T follicular helper cell (primary cell): ENCODE measurements at places on chromosomes 13 and 19.

DNA sequence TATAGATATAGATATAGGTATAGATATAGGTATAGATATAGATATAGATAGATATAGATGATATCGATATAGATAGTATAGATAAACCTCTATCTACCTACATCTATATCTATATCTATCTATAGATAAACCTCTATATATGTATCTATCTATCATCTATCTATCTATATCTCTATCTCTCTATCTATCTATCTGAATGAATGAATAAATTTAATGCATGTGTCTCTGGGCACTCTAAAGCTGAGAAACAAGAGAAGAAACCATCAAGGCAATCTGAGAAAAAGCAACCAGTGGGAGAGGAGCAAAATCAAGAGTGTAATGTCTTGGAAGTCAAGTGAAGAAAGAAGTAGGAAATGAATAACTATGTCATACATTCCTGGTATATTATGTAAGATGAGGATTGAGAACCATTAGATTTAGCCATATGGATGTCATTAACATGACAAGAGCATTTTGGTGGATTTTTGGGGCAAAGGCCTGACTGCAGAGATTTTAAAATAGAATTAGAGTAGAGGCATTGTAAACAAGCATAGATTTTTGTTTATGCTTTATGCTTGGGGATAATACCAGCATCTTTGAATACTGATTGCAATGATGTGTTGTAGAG lies 1262.7 kb upstream of the MIR17HG start:
- no peak for DNase-seq

DNA sequence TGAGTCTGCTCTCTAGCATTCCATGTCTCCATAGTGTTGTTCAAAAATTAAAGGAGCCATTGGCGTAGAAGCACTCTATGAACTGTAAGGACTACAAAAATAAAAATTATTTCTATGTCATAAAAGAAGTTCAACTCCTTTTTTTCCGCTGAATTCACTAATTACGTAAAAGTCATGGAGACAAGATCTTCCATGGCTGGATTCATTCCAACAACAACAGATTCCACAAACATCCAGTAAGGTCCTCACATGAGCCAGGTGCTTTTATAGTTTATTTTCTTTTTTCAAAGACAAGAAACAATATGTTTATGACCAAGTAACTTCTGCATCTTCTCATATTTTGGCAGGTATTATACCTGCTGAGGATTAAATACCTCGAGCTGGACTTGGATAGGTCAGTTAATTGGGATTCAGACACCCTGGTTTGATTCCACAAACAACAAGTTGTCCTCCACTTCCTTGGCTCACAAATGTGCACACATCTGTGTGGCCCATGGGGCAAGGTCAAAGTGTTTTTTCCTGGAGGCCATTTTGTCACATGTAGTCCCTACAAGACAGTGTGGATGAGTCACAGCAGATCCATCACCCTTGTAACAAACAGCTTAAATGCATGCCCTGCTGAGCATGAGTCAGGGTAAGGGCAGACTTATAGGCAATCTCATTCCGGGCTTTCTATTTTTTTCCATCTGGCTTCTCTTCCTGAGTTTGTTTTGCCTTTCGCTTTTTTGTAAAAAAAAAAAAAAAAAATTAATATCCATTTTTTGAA lies 475.6 kb downstream of the COG6 start:
- no peak for DNase-seq

DNA sequence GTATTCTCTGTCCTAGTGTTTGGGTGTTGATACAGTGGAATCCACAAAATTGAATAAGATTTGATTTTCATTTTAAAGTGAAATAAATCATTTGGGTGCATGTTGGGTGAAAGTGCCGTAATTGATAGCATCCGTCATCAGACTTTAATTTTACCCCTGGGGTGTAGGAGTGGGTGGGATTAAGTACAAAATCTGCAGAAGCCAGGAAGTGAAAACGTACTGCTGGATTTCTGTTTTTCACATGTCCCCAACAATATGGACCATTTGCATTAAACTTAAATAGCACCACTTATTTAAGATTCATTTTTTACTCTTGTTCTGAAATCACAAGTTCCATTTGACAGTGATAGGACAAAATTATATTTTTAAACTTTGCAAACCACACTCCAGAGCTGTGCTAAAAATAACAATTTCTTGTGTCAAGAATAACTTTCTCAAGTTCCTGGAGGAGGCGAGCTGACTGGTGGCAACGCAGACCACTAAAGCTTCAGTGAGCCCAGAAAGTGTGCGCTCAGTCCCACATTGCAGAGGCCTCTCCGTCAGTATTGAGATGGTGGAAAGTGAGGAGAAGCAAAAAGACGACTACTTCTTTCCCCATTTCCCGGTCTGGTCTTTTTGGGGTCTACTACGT lies 71.3 kb downstream of the ARHGEF7 start:
- no peak for DNase-seq

- DNase-seq: no peak
Measured at GRCh38 chr19:32406161-32407003, 812 bp downstream of the DPY19L3 start.

DNA sequence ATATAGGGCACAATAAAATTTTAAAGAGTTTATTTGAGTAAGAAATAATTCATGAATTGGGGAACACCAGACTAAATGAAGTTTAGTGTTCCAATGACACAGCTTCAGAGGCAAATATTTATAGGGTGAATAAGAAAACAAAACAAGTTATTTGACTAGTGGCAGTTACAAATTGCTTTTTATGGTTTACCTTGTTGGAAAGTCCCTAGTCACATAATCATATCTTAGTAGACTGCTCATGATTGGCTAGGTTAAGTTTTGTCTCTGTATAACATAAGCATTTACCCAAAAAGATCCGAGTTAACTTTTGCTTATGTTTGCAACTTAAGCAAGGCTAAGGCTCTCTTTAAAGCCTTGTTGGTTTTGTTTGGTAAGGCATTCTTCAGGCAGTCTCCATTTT lies 224.7 kb upstream of the MIR17HG start:
- no peak for DNase-seq

DNA sequence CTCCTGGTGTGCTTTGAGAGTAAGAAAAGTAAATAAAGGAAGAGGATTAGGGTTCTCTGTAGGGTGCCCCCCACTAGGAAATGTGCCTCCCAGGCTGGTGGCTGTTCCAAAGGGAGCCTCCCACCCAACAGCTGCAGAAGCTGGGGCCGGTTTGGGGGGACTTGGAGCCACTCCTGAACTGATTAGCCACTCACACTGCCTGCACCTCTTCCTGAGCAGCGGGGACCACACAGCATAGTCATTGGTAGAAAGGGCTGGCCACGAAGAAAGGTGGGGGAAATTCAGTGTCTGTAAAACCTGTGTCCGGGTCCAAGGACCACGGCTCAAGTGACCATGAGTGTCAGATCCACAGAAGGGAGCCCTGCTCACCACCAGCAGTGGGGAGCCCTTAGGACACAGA lies 55.6 kb downstream of the SPACA7 start:
- no peak for DNase-seq

DNA sequence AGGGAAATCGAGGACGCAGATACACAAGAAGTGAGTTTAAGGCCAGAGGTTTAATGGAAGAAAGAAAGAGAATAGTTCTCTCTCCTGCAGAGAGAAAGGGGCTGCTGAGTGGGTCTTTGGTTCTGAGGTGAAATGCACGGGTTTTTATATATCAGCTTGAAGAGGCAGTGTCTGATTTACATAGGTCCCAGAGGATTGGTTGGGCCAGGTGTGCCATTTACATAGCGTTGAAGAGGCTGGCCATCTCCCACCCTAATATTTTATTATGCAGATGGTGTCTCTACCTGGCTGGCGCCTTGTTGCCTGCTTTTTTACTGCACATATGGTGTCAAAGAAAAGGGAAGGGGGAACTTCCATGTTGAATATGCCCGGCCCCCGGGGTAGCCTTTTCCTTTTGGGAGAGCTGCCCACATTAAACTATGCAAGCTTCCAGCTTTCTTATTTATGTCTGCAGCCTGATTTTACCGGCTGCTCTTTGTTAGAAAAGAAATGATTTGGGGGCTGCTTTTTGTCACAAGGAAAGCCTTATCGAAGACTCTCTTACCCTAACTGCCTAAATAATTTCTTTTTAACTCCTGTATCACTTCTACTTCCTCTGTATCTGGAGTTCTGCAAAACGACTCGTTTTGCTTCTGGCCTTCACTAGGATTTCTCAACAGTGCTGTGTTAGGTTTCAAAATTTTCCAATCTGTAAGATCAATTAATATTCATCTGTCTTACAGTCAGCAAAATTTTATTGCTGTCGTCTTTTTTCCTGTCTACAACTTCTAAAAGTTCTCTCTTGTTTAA lies 268.5 kb downstream of the B3GLCT start:
- no peak for DNase-seq

DNA sequence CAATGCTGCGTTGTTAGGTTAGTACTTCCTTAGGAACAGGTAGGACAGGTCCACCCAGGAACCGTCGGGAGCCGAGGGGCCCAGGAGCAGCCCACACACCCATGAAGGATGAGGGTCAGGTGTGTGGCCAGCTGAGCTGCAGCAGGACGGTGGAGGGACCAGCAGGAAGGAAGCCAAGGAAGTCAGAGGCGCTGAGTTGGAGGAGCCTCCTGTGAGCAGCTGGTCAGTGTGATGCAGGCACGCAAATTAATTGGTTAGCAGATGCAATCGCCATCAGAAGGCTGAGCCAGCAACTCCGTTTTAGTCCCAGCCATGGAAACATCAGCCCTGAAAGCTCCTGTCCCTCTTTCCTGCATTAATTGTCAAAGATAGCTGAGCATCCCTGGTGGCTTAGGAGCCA lies 114.9 kb upstream of the SOX1 start:
- DNase-seq: no peak

GRCh38 chr13:100954430-100955305 lies 280.1 kb upstream of the TMTC4 start:
- DNase-seq: no peak
